Myocyte (in vitro differentiated cells): ENCODE measurements at places on chromosomes 2 and 18. TPM values are rescaled to one million over a fixed set of nuclear protein-coding genes. Genes with fewer than 3 reads are reported as not detected.
A peak's percentile ranks its signal among the peaks of the same experiment; 100 is the strongest.

DNA sequence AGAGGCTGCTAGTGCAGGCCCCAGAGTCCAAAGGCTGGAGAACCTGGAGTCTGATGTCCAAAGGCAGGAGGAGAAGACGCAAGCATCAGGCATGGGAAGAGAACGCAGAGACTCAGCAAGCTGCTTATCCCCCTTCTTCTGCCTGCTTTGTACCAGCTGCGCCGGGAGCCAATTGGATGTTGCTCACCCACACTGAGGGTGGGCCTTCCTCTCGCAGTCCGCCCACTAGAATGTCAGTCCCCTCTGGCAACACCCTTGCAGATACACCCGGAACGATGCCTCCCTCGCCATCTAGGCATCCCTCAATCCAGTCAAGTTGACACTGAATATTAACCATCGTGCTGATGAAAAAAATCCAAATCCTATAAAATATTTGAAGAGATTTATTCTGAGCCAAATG is 141.6 kb downstream of the TWIST2 start:
- no peak for DNase-seq

GRCh38 chr2:172011812-172012575 is 12.2 kb downstream of the METAP1D start:
- DNase-seq: no peak

DNA sequence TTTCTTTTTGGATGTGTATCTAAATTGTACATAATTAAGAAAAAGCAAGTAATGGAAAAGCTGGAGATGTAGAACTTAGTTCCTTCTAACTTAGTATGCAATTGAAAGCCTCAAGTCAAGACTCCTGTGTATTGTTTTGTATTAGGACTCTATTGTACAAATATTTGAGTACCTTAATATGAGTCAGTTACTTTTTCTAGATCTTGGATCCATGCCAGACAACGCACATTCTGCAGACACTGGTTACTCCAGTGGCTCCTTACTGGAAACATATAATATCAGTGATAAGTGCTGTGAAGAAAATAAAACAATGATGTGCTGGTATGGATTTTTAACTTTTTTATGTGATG is 1.5 kb downstream of the SLC39A10 start:
- peak; percentile 78 for DNase-seq

DNA sequence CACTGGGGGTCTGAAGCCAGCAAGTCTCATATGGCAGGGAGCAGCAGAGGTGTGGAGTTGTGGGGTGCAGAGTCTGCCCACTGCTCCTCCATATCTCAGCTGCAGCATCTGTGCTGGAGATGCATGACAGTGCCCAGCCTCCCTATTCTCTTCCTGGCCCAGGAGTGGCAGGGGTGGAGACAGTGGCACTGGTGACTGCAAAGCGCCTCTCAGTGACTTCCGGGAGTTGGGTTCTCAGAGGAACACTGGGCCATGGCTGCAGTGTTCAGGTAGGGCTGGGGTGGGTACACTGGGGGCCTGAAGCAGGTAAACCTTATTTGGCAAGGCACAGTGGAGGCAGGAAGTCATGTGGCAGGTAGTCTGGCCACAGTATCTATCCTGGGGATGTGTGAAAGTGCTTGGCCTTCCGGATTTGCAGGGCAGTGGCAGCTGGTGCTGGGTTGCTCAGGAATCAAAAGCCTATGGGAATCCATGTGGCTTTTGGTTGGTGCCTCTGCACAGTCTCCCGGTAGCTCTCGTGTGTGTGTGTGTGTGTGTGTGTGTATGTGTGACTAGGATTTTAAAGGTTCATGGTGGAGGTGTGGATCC is 60.3 kb upstream of the THUMPD2 start:
- peak; percentile 21 for DNase-seq

DNA sequence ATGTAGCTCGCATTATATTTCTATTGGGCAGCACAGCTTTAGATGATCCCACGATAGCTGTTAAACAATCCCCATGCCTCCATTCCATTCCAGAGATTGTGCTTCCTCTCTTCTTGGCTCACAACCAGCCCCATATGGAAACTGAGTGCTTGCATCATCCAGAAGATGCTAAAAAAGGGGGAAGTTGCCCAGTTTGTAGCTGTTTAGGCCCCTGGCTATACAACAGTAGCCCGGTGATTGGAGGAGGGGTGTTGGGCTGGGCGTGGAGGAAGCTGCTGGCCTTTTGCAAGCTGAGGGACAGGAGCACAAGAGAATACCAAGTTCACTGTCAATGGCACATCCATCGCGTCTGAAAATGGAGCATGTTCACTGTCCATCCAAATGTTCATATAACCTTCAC is 360.2 kb downstream of the ALK start:
- DNase-seq: no peak

TTC39C gene
- 14.8 and 16.4 TPM in 2 replicates for total RNA-seq

GRCh38 chr18:8609659-8610458 is 622 bp downstream of the RAB12 start:
- DNase-seq: no peak

- no peak for DNase-seq
These were observed 68.3 kb upstream of the MRPS9 start for GRCh38 chr2:104969564-104969963.

- DNase-seq: no peak
These were observed 3.1 kb downstream of the PROM2 start for GRCh38 chr2:95277246-95277906.

- no peak for DNase-seq
These were observed 51.8 kb downstream of the TEX51 start for GRCh38 chr2:126950504-126950903.

DNA sequence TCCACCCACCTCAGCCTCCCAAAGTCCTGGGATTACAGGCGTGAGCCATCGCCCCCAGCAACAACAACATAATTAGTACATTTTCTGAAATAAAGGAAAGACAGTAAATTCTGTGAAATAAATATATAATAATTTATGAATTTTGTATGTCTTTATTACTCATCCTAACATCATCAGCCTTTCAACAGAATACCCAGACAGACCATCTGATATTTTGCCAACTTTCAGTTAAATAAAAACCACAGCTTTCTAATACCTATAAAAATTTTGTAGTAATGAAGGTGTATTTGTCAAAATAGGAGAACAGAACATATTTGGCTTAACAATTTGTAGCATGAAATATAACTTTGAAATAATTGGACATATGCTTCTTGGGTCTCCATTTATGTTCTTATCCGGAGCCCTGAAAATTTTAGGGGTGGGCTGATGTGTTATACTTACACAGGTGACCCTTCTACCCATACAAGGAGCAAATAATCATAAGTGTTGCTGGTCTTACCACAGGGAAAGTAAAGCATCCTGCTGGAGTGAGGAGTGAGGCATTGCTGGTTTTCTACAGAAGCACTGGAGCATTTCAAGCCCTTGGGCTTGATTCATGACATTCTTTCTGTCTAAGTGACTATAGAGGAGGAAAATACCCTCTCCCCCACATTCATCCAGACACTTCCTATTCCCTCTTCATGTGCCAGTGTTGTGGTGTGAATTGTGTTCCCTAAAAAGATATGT is 99.3 kb downstream of the SPOPL start:
- DNase-seq: no peak

DNA sequence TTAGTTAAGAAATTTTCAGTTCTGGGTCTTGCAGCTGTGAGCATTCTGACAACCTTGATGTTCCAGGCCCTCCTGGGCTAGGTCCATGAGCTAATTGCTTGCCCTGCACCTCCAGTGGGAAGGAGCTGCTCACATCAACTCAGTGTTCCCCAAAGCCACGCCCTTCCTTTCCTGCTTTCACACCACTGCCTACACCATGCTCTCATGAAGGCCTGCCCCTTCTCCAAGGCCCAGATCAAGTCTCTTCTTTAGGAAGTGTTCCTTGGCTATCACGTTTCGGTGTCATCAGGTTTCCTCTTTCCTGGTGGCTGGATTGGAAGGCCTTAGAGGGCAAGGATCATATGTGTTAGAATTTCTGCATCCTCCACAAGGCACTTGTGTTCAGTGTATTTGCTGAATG is 18.8 kb downstream of the TMEM127 start:
- peak; percentile 61 for DNase-seq

GAL3ST2 gene
- 0.47 TPM in 1 of 2 replicates, not detected in the other for total RNA-seq

GRCh38 chr18:47680488-47680887 is 250.0 kb downstream of the SMAD2 start:
- DNase-seq: no peak

GBX2 gene
- 0.26 TPM in 1 of 2 replicates, not detected in the other for total RNA-seq

- DNase-seq: peak; percentile 63
These were observed 63.9 kb downstream of the TRPM8 start for GRCh38 chr2:233980955-233981561.

GRCh38 chr2:14182227-14182946 is 450.1 kb upstream of the LRATD1 start:
- DNase-seq: no peak

- no peak for DNase-seq
These were observed 164.1 kb downstream of the DCDC2C start for GRCh38 chr2:3867469-3867868.

DNA sequence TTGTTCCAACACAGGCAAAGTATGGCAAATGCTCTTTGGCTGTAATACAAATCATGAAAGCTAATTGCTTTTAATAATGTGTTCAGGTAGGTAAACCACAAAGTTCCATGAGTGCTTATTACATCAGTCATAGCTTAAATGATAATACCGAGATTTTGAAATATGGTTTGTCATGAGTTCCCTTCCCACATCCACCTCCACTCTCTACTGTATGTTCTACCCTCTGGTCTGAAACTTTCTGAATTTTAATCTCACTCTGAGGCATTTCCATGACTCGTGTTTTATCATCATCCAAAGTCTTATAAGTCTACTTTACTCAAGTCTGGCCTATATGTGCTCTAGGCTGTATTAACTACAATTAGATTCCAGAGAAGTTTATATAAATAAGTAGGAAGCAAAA is 354.8 kb downstream of the AKAIN1 start:
- DNase-seq: no peak

DNA sequence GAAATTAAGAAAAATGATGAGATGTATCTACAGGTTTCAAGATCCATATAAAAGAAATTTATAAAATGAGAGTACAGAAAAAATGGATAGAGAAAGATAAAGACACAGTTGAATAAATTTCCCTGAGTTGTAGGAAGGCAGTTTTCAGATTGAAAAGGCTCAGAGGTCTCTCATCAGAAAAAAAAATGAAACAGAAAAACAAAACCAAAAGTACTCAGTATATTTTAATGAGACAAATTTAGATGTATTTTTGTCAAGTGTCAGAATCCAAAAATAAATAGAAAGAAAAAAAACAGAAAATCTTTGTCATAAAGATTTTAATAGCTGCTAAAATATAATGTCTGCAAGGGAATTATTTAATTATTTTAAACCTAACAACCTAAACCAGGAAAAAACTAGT is 520.5 kb downstream of the KCNJ3 start:
- no peak for DNase-seq

- DNase-seq: no peak
These were observed 37.1 kb upstream of the ATP6V1B1 start for GRCh38 chr2:70898363-70899240.

DNA sequence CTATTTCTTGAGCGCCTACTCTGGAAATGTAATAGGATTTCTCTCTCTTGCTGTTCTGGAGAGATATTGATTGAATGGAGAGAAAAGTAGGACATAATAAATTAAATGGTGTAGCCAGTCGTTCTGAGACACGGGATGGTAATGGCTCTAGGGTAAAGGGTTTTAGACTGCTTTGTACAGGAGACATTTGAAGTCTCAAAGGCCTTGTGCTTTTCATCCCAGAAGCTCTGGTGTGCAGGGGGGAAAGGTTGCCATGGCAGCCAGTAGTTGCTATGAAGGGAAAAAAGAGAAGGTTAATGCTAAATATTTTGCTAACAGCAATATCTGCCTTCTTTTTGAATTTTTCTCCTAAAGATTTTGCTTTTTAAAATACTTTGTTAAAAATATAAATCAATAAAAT is 359.3 kb downstream of the RIT2 start:
- DNase-seq: no peak

DNA sequence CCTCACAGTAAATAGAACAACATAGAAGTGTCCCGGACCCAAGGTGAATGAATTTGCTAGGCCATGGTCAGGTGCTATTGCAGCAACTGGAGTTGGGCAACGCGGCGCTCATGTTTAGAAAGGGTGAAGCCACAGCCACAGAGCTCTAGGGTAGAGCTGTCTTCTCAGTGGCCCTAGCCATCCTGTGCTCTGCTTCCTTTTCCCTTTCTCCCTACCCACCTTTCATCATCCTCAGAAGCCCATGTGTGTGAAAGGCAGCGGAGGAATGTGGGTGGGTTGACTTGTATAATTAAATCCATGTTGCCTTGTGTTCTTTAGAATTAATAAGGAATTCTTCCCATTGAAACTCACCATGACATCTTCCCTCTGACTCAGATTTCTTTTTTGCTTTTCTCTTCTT is 336.7 kb downstream of the OSR1 start:
- DNase-seq: no peak

DNA sequence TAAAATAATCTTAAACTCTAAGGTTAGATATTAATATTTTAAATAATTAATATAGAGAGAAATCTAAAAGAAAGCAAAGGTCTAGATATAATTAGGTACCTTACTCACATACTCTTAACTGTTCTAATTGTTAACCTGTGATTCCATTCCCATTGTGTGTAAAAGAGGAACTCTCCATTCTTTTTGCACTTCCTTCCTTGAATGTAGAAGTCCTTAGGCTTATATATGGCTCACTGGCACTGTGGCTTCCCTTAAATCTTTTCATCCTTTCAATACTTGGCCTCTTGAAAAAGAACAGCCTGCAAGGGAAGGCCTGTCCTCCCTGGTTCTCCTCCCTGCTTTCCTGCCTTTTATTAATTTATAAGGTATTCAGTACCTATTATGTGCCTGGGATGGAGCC is 182.8 kb upstream of the FOSL2 start:
- DNase-seq: no peak

DNA sequence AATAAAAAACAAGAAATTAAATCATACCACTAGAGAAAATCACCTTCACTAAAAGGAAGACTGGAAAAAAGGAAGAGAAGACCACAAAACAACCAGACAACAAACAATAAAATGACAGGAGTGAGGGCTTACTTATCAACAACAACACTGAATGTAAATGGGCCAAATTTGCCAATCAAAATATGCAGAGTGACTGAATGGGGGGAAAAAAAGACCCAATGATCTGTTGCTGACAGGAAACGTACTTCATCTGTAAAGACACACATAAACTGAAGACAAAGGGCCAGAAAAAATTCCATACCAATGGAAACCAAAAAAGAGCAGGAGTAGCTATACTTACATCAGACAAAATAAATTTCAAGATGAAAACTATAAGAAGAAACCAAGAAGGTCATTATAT is 25.5 kb upstream of the EML6 start:
- no peak for DNase-seq

GRCh38 chr18:37854396-37854795 is 288.8 kb upstream of the CELF4 start:
- DNase-seq: no peak

NT5DC4 gene
- total RNA-seq: not detected in 2 replicates

GRCh38 chr18:59358414-59358711 is 702 bp downstream of the LMAN1 start:
- DNase-seq: peak; percentile 52

DNA sequence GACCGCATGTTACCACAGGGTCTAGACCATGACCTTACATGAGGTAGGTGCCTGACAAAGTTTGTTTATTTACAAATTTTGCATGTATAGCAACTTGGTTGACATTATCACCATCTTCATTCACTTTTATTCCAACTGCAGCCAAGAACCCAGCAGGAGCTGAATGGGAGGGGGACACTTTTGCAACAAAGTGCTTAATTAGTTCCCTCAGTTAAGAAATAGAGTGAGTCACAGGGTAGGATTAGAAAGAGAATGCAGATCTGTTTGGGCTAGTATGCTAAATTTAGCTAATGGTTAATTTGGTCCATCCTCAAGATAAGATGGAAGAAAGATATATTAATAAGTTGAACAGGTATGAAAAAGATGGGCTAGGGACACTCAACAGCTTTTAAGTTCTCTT is 678.9 kb downstream of the ARHGAP15 start:
- no peak for DNase-seq
